Heart right ventricle (tissue), 16 donors: ENCODE measurements at places on chromosomes 5 and 9. TPM values are rescaled to one million over a fixed set of nuclear protein-coding genes. Genes with fewer than 3 reads are reported as not detected.

DNA sequence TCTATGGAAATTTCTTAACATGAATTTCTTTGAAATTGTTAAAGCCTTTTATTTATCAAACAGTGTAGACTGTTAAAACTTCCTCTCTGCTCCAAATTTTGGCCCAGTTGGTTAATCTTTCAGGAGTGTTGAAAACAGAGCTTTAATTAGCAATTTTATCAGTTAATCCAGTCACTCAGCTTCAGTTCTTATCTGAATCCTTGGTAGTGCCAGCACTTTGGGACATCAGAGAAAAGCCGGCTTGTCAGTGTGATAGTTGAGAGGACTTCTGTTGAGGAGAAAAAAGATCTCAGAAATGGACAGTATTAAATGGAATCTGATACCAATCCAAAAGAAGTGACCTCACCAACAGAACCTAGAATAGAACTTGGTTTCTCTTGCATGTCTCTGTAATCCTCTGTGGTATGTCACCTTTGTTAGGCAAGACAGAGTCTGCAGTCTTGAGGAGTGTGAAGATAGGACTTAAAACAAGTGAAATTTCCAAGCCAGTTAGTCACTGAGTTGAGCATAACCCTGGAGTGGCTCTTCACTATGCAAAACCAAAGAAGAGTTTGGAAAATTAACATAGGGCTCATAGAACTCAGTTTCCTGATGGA is 251.8 kb downstream of the NNT start:
- H3K4me1 ChIP-seq = no peaks in the 10 kb centered on the region
- DNase-seq = no peak
- no peaks in the 10 kb centered on the region for H3K27me3 ChIP-seq
- H3K4me3 ChIP-seq = no peak overlapping the region

NRG2 gene
- 3.1 TPM for total RNA-seq

GRCh38 chr5:143445776-143446175 is 42.3 kb upstream of the NR3C1 start:
- no peak overlapping the region for H3K27ac ChIP-seq
- no peaks in the 10 kb centered on the region for H3K36me3 ChIP-seq
- H3K4me1 ChIP-seq = no peaks in the 10 kb centered on the region
- no peak overlapping the region for H3K4me3 ChIP-seq
- no peak for DNase-seq

ARHGEF37 gene
- 17.9 TPM for total RNA-seq

LAMC3 gene
- 1.1 TPM for total RNA-seq

GRCh38 chr5:35478856-35479682 is 138.6 kb upstream of the SPEF2 start:
- H3K27me3 ChIP-seq = no peaks in the 10 kb centered on the region
- DNase-seq = no peak
- peak overlapping the region; percentile 58 for H3K27ac ChIP-seq
- no peaks in the 10 kb centered on the region for H3K36me3 ChIP-seq
